Right lobe of liver (tissue), 6 donors: ENCODE measurements at places on chromosomes 2 and 18. TPM values are rescaled to one million over a fixed set of nuclear protein-coding genes. Genes with fewer than 3 reads are reported as not detected.

GRCh38 chr2:134367213-134367612, 113.3 kb downstream of the MGAT5 start:
- no peak for DNase-seq

Gene SRD5A2
- 2.7 TPM for total RNA-seq

Gene TDRD15
- 1.7 TPM for total RNA-seq

- no peak for DNase-seq
Observed at GRCh38 chr2:172712251-172712650, 23.4 kb upstream of the RAPGEF4 start.

Gene PROKR1
- not detected for total RNA-seq

Gene UGT1A5
- total RNA-seq, result 1.3 TPM
